ENCODE measurements at places on chromosomes 11 and 22.
A peak's percentile ranks its signal among the peaks of the same experiment; 100 is the strongest.

GRCh38 chr22:50031189-50032091 is 18.9 kb upstream of the IL17REL start:
- DNase-seq = no peak

- peak; percentile 54 for DNase-seq
These were observed 20.6 kb upstream of the PRDM10 start for GRCh38 chr11:130023204-130023603.

DNA sequence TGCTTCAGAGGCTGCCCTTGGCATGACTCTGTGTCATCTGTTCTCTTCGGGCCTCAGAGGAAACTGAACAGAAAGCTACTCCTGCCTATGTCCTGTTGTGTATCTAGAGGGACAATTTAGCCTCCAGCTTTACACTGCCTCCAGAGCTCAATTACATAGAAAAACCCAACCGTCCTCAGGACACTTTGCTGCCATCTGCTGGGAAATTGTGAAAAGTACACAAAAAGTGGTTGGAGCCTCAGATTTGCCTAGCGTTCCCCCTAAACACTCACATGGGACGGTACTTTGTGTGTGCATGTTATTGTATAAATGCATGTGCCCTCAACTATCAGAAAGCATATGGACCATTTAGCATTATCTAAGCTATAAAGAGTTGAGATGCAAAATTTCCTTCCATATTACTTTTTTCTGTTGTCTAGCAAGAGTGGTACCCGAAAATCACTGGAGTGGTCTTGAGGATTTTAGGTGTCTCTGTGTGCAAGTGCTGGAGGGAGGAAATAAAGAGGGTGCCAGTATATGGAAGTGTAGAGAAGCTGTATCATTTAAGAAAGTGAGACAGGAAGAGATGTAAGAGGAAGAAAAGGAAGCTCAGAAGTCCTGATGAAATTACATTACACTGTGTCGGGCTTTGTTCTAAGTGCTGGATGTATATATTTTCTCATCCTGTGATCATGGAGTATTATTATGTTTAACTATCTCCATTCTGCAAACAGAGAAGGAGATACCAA is 8.7 kb upstream of the MS4A4E start:
- DNase-seq = peak; percentile 26

- no peak for DNase-seq
These were observed 41.5 kb upstream of the HSPA8 start for GRCh38 chr11:123103326-123103980.

- DNase-seq = no peak
These were observed 65.2 kb upstream of the CNTN5 start for GRCh38 chr11:98955551-98955950.

All from GM06990 (cell line).